ENCODE measurements at places on chromosomes 2 and 18.

DNA sequence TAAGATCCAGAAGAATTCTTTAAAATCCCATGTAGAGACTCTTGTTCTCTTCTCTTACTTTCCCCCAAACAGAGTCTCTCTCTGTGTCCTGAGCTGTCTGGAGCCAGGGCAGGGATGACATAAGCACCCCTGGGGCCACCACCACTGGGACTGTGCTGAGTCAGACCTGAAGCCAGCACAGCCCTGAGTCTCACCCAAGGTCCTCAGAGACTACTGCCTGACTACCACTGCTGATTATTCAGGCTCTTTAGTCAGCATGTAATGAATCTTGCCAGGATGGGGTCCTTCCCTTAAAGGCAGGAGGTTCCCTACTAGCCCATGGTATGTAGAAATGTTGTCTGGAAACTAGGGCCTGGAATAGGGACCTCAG lies 34.9 kb upstream of the DYNC1I2 start:
- no peak for DNase-seq

- DNase-seq, result no peak
Measured at GRCh38 chr2:3403587-3404334, 24.3 kb downstream of the TRAPPC12 start.

DNA sequence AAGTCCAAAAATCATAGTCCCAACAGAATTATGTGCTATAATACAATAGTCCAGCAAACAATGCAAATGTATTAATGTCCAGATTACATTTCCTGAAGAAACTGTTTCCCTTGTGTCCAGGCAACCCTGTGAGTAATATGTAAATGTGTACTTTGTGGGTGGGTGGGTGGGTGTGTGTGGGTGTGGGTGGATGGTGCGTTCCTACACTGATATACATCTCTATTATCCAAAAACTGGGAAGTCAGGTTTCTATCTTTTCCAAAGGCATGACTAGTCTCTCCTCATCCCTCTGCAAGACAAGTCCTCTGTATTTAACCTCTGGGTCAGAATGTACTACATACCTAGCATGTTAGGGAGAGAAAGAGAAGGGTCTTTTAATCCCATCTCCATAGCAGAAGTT lies 71.6 kb downstream of the LNPK start:
- no peak for DNase-seq

DNA sequence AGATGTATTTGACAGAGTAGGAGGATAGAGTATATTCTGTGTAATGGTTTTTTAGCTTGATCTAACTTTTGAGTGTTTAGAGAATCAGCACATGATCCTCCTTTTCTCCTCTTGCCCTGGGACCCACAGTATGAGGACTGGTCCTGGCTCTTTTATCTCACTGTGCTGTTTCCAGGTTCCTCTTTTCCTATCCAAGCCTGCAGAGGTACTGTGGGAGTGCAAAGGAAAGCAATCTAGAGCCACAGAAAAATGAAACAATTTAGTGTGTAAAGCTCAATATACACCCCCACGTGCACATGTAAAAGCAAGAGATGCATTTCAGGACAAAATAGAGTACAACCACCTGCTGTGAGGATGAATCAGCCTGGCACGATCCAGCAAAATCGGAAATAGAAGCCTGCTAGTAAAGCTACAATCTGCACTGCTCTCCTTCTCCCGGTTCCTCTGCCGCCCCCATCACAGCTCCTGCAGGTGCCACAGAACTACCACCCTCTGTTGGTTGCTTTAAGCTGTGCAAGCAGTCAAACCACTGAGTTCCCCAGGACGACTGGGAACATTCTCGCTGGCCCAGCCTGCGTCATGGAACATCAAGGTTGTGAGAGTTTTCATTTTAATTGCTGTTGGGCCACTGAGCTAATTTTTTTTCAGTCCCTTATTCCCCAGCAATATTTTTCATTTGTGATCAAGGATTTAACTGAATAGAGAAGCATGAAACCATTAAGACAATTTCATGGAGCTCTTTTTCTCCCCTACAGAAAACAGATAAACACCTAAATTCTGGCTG lies 47.8 kb upstream of the MAPRE3 start:
- DNase-seq, result no peak

GRCh38 chr18:62512532-62512931 lies 10.3 kb upstream of the ZCCHC2 start:
- DNase-seq, result no peak

DNA sequence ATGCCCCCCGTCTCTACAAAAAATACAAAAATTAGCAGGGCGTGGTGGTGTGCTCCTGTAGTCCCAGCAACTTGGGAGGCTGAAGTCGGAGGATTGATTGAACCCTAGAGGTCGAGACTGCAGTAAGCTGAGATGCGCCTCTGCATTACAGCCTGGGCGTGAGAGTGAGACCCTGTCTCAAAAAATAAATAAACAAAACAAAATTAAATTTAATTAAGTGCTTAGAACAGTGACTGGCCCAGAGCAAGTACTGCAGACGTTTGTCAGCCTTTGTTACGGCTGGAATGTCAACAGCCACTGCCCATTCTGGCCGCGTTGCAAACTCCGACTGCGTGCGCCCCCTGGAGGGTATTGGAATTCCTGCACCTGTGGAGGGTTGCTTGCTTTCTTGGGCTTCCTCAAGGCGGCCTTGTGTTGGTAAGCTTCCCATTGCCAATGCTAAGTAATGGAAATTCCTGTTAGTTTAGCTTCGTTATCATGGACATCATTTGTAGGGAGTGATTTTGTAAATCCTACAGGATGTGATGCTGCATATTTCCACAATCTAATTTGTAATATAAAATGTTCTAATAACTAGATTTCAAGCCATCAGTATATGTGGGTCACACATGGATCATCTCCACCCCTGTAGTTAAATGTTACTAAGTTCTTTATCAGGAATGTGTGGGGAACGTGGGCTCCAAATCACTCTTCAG lies 15.9 kb upstream of the ATP6V1B1 start:
- DNase-seq, result peak; percentile 89

- no peak for DNase-seq
Measured at GRCh38 chr2:119823734-119824334, 64.1 kb downstream of the PTPN4 start.

DNA sequence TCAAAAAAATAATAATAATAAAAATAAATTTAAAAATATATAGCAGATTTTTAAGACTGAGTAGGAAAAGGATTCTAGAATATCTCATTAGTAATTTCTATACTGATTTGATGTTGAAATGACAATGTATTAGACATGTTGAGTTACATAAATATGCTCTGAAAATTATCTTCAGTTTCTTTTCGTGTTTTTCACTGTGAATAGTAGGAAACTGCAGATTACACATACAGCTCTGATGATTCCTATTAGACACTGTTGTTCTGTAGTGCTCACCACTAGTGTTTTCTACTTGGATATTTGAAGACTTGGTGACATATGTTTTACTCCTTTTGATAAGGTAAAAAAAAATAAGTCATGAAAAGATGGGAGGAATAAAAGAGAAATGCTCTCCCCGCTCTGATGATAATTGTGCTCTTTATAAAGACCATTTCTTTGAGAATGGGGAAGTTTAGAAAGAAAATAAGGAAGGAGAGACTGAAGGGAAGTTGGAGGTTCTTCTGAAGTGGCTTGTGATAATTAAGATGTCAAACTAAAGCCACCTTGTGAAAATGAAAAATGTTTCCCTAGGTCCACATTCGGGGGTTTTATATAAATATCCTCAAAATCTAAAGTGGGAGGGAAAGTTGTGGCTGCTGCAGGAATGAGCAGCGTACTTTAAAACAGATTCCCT lies 52.9 kb downstream of the SLC9A2 start:
- no peak for DNase-seq

GRCh38 chr18:76973520-76974266 lies 151.3 kb downstream of the ZNF236 start:
- no peak for DNase-seq

GRCh38 chr18:12420821-12421421 lies 13.2 kb downstream of the PRELID3A start:
- DNase-seq, result no peak

DNA sequence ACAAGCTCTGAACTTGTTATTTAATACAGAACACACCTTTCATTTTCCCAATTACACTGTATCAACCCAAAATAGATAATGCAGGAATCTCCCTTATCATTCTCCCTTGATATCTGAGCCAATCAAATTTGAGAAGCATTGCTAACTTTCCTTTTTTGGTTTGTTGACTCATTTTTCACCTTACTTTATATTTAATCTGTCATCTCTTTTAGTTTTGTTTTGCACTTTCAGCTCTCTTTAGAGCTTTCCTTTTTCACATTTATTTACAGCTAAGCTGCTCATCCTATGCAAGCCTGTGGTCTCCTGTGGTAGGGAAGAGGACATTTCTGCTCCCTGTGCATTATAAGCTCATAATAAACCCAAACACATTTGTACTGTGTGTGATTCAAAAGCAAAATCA lies 50.1 kb downstream of the ITGAV start:
- no peak for DNase-seq

GRCh38 chr2:1647417-1648240 lies 96.7 kb downstream of the PXDN start:
- no peak for DNase-seq

GRCh38 chr18:70249118-70249517 lies 39.7 kb upstream of the SOCS6 start:
- no peak for DNase-seq

GRCh38 chr2:17309741-17310339 lies 208.4 kb downstream of the RAD51AP2 start:
- no peak for DNase-seq

GRCh38 chr2:133655610-133656009 lies 87.3 kb upstream of the NCKAP5 start:
- DNase-seq, result no peak

DNA sequence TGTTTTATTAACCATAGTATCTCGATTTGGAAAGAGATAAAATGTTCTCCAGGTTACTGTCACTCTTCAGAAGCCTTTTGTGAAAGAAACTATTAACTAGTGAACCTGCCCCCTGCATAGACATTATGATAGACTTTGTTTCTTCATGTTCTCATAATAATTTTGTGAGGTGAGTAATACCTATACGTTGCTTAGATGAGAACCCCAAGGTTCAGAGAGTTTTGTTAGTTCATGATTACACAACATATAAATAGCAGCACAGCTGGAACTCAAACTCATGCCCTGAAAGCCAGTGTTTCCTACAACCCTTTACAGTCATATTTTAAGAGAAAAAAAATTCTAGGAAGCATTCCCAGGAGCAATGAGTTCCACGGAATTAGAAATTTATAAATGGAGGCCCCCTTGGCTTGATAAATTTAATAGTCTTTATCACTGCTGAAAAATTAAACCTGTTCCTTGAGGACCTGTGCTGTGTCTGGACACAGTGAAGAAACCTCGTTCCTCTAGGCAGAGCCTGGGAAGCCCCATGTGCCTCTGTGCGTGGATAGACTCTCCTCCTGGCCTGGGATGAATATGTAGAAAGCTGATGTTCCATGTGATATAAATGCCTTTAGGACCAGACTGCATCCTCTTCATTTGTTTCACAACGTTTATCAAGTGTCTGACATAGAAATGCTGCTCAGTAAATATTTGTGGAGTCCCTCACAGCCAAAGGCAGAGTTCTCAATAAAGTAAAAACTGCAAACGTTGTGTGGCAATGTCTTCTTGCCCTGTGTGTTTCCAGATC lies 1257.0 kb upstream of the GYPC start:
- no peak for DNase-seq

GRCh38 chr18:657311-658000 lies at the start of gene TYMS:
Gene TYMS (plus strand): TSS chr18:657653. CDS start chr18:657743, 90 bp downstream.
- peak; percentile 69 for DNase-seq

DNA sequence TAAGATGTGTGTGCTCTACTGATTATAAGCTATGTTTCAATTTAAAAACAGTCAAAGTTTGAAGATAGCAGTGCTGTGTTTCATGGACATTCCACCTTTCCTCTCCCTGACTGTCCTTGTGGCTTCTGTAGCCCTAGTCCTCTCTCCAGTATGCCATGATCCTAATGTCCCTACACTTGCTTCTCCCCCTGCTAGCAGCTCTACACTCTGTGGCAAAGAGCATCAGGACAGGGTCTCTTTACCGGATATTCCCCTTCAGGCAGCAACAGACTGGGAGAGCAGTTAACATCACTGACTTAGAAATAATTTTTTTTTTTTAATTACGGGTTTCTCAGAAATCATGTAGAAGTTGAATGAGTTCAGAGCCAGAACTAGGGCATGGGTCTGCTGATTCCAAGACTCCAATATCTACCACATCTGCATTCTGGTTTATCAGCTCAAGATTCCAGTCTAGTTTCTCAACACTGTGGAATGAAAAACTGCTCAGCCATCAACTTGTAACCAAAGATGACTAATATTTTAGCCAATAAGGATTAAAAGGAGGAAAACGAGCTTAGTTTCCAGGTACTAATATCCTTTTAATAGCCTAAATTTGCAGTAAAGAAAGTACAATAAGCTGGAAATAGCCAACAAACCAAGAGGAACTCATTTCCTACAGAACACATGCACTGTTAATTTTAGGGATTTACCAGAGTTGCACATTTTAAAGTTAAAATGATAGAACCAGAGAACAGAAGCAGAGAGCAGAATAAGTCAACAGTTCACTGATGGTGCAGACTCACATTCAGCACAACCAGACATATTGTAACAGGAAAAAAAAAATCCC lies 45.2 kb downstream of the TMEM131 start:
- DNase-seq, result no peak

GRCh38 chr2:238603596-238603995 lies 176.9 kb downstream of the ASB1 start:
- no peak for DNase-seq

GRCh38 chr18:56804395-56804794 lies 153.2 kb downstream of the WDR7 start:
- DNase-seq, result no peak

DNA sequence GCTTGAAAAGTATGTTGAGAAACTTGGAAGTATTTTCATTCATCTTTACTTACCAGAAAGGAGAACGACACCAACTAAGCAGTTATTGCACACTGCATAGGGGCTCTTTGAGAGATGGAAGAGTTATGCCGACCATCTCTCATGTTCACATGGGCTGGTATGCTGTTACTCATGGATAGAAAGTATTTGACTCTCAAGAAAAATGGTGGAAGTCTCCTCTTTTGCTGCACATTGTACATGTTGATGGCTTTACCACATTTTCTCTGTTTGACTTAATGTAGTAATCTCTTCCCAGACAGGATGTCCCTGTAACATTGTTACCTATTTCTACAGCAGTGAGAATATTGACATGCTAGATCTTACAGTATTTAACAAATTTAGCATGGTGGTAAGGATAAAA lies 23.2 kb downstream of the CAB39 start:
- DNase-seq, result no peak

DNA sequence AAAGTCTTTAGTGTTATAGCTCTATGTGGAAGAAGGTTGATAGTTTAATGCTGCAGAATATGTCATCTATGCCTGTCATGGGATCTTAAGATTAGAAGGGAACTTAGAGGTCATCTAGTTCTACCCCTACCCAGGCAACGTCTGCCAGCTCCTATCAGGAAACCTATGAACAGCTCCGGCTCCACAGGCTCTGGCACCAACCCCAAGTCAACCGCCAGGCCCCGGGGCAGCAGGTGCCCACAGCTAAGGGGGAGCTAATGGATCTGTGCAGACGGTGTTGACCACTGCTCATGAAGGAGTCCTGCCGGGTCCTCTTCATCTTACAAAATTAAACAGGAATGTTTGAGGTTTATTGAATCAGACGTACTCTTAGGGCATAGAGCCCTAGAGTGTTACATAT lies 440.8 kb upstream of the KLHL29 start:
- DNase-seq, result no peak

GRCh38 chr2:224832207-224832606 lies 116.0 kb upstream of the CCDC195 start:
- no peak for DNase-seq

GRCh38 chr2:127597046-127597983 lies 48.6 kb upstream of the GPR17 start:
- DNase-seq, result no peak

Measured in activated naive CD4-positive, alpha-beta T cell treated with anti-CD3 and anti-CD28 coated beads, Interleukin-2, amount 50 U/mL, for 72 hours (primary cell).